ENCODE measurements at places on chromosomes 16 and 17. TPM values are rescaled to one million over a fixed set of nuclear protein-coding genes. Genes with fewer than 3 reads are reported as not detected.

PRAC1 gene
- not detected for polyA plus RNA-seq

SMIM36 gene
- polyA plus RNA-seq: not detected

EFCAB5 gene
- 0.02 TPM for polyA plus RNA-seq

TBC1D26 gene
- 0.06 TPM for polyA plus RNA-seq

ADAD2 gene
- 3.6 TPM for polyA plus RNA-seq

C16orf96 gene
- polyA plus RNA-seq: 0.08 TPM

LDHD gene
- 12.6 TPM for polyA plus RNA-seq

KRTAP16-1 gene
- polyA plus RNA-seq: not detected

SSH2 gene
- polyA plus RNA-seq: 15.3 TPM

RNF43 gene
- polyA plus RNA-seq: 5.7 TPM

KRT17 gene
- polyA plus RNA-seq: 92.9 TPM

ADAP2 gene
- 2.4 TPM for polyA plus RNA-seq

AATF gene
- polyA plus RNA-seq: 25.7 TPM

C1QTNF1 gene
- 6.0 TPM for polyA plus RNA-seq

RCVRN gene
- polyA plus RNA-seq: 0.18 TPM

ZBTB4 gene
- 19.1 TPM for polyA plus RNA-seq

CDH1 gene
- polyA plus RNA-seq: 96.6 TPM

TSPOAP1 gene
- polyA plus RNA-seq: 14.9 TPM

SOX8 gene
- 0.18 TPM for polyA plus RNA-seq

PIK3R6 gene
- polyA plus RNA-seq: 0.39 TPM

COIL gene
- polyA plus RNA-seq: 9.4 TPM

SLFN14 gene
- not detected for polyA plus RNA-seq

TMEM235 gene
- polyA plus RNA-seq: not detected

RAB26 gene
- 1.1 TPM for polyA plus RNA-seq

SPECC1 gene
- polyA plus RNA-seq: 7.4 TPM

RAC3 gene
- polyA plus RNA-seq: 9.6 TPM

AMFR gene
- 57.3 TPM for polyA plus RNA-seq

UNC45B gene
- 0.02 TPM for polyA plus RNA-seq

MYH13 gene
- polyA plus RNA-seq: 0.04 TPM

KRTAP1-1 gene
- polyA plus RNA-seq: 0.04 TPM

TP53 gene
- polyA plus RNA-seq: 22.3 TPM

MRC2 gene
- polyA plus RNA-seq: 24.6 TPM

PRSS8 gene
- polyA plus RNA-seq: 64.3 TPM

MMP28 gene
- polyA plus RNA-seq: 14.8 TPM

CES5A gene
- polyA plus RNA-seq: 0.04 TPM

APOH gene
- not detected for polyA plus RNA-seq

SLC16A11 gene
- 1.9 TPM for polyA plus RNA-seq

NPIPA3 gene
- 2.3 TPM for polyA plus RNA-seq

RNF222 gene
- polyA plus RNA-seq: 14.0 TPM

HCRT gene
- polyA plus RNA-seq: not detected

CCL2 gene
- 5.4 TPM for polyA plus RNA-seq

NPIPA8 gene
- 15.6 TPM for polyA plus RNA-seq

TMEM114 gene
- polyA plus RNA-seq: not detected

RFWD3 gene
- polyA plus RNA-seq: 10.8 TPM

Data from esophagus (tissue), 2 donors.